Stimulated activated CD8-positive, alpha-beta memory T cell treated with anti-CD3 and anti-CD28 coated beads, Interleukin-4, amount 100 ng/mL, for 1 hour (primary cell): ENCODE measurements at places on chromosomes 13 and 19.

GRCh38 chr13:42392180-42392579 lies 120.2 kb downstream of the AKAP11 start:
- no peak for DNase-seq

DNA sequence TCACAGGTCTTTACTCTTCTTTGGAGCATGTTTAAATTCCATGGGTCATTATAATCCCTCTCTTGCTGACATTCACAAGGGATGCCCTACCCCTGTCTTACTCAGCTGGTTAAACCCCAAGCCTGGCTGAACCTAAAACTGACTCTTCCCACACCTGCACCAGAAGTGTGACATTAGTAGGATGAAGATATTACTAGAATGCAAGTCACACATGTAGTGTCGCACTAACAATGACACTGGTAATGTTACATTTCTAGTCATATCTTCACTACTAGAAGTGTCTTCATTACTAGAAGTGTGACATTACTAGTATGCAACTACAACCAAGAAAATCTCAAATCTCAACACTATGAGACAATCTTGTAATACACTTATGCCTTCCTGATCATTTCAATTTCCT lies 14.2 kb downstream of the ZAR1L start:
- no peak for DNase-seq

DNA sequence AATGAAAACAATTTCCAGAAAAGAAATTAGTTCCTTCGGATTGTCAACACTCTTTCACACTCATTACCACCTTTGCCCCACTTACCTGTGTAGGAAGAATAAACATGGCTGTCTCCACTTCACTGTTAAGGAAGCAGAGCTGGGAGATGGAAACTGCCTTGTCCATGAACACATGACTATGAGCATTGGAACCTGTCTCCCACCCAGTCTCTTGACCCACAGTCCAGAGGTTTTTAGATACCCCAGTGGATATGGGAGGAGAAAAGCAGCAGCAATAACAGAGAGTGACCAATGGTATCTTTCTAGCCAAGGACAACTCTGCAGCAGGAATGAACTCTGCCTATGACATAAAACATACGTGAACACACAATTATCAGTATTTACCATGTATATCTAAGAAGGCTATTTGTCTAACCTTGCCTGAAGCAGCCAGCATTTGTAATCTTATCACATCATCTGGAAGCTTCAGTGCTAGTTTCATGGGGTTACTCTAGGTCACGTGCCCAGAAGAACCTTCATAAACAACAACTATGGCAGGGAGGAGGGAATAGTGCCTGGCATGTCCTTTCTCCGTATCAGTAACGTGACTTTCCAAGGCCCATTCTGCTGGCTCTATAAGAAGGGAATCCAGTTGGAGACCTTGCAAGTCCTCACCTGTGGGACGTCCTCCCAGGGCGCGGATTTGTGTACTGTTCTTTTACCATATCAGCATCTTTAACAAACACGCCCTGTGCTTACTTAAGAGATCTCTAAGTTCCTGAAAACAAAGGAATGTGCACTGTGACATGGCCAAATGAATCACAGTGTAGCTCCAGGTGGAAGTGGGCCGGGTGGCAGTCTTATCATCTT lies 221.8 kb upstream of the UBL3 start:
- no peak for DNase-seq

DNA sequence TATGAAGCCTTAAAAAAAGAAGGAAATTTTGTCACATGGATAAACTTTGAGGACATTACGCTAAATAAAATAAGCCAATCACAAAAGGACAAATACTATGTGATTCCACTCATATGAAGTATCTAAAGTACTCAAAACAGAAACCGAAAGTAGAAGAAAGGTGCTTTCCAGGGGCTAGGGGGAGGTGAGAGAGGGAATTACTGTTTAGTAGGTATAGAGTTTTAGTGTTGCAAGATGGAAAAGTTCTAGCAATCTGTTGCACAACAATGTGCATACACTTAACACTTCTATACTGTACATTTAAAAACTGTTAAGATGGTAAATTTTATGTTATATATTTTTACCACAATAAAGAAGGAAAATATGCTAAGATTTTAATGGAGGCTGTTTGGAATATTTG lies 83.0 kb downstream of the POLR1D start:
- no peak for DNase-seq

DNA sequence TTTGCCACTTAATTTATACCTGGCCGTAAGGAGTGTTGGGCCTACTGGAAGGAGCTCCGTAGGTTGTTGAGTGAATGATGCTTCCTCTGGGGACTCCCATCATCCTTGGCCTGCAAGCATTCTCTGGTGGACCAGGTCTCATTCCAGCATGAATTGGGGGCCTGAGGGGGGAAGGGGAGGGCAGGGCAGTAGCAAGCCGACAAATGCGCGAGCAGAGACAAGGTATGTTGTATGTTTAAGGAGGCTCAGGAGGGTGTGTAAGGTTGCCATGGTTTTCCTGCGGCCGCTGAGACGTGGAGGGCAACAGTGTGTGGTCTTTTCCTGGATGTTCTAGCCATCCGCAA lies 749 bp downstream of the ZNF264 start:
- no peak for DNase-seq

DNA sequence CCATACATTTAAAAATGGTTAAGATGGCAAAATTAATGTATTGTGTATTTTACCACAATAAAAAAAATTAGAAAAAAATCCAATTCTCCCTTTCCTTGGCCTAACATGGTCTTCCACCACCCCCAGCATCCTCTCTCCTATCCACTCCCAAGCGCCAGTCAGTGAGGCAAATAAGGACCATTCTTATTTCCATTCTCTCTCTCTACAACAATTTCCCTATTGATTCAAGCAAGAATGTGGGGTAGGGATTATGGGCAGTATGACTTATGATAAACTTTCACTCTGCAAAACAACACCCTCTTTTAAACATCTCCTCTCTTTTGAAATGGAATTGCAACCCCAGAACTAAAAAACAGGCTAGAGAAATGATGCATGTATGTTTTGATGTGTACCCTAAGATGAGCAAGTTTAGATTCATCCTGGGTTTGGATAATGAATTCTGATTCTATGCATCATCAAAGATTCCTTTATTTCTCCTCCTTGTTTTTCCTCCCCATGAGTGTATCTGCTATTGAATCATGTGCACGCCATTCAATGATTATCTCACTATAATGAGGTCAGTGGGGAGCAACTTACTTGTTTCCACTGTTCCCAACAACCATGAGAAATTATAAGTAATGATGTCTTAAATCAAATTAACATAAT lies 3.5 kb downstream of the STARD13 start:
- no peak for DNase-seq

DNA sequence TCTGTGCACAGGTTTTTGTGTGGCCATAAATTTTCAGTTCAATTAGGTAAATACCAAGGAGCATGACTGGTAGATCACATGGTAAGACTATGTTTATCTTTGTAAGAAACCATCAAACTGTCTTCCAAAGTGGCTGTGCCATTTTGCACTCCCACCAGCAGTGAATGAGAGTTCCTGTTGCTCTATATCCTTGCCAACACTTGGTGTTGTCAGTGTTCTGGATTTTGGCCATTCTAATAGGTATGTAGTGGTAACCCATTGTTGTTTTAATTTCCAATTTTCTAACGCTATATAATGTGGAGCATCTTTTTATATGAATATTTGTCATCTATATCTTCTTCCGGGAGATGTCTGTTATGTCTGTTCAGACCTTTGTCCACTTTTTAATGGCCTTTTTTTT lies 51.7 kb upstream of the MED4 start:
- DNase-seq, result no peak

DNA sequence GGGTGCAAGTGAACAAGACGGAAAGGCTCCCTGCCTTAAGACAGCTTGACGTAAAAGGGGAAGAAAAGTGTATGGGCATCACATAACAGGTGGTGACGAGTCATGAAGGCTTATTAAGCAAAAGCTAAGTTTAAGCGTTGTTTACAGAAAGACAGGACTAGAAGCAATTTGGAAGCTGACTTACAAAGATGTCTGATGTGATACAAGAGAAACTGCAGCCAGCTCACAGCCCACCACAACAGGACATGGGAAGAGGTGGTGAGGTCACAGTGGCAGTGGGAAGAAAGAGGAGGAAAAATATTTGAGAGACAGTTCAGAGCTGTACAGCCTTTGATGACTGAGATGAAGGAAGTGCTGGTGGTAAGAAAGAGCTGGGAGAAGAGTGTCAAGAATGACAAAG lies 181.6 kb downstream of the KLF12 start:
- DNase-seq, result no peak

DNA sequence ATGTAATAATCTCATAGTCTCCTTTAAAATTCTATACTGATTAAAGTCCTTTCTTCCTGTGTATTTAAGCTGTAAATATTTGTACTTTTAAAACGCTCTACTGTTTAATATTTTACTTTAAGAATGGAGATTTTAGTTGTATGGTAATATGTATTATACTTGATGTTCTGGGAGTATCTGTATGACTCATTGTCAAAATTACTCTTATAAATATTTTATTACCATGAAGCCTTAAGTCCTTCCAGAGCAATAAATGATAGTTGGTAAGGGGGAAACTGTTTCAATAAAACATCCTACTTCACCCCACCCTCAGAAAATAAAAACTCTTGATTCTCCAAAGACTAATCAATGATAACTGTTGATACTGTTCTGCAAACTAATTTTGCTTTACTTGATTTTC lies 6.4 kb downstream of the PCDH9 start:
- no peak for DNase-seq

DNA sequence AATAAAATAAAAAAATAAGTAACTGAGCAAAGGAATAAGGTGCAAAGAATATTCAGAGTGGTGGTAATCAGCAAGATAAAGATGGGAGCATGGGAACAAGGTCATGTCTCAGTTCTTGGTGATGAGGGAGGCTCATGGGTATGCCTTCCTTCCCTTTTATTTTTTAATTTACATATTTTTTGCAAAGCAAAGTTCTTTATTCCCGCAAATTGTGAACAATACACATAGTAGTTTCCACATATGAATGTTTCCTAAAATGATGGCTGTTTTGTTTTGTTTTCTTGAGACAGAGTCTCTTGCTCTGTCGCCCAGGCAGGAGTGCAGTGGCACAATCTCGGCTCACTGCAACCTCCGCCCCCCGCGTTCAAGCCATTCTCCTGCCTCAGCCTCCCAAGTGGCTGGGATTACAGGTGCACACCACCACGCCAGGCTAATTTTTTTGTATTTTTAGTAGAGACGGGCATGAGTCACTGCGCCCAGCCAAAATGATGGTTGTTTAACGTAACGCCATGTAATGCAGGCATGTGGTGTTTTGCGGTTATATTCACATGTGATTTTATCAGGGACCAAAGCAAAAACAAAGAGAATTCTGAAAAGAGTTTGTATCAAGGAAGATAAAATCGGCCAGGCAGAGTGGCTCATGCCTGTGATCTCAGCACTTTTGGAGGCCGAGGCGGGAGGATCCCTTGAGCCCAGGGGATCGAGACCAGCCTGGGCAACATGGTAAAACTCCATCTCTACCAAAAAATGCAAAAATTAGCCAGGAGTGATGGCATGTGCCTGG lies 4.5 kb upstream of the ADGRE2 start:
- no peak for DNase-seq

DNA sequence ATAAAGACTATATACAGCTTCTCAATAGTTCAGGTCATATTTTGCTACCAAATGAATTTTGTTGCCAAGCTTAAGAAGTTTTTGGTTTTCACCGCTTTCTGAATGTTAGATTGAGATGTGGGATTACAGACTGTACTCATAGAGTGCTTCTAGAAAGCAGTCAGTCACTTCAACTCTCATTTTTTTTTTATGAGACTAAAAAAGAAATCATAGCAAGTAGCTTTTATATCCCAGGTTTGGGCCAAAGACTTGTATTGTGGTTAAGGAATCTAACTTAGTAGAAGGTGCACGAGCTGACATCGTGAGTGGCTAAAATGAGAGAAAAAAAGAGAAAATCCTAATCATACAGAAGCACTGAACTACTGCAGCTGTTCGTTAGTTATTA lies 2.2 kb upstream of the USPL1 start:
- DNase-seq, result no peak

DNA sequence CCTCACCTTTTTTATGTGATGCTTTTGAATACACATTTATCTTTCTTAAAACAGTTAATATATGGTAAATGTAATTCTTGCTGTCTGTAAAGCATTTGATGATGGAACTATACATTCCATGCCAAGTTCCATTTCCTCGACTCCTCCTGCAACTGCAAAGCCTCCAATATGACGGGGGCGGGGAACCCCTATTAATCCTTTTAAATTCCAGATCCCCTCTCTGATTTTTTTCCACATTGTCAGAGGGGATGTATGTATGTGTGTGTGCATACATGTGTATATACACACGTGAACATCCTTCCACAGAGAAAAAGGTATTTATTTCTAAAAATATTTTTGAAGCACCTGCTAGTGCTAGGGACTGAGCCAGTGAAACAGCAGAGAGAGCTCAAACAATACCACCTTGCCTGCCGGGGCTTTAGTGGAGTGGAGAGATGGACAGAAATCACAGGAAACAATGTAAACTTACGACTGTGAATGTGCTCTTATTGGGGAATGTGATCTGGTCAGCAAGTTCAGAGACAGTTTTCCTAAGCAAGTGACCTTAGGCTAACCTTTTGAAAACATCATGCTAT lies 25.3 kb upstream of the MAB21L1 start:
- no peak for DNase-seq

- DNase-seq, result no peak
Observed at GRCh38 chr19:38506375-38506722, 72.9 kb downstream of the RYR1 start.

- no peak for DNase-seq
Observed at GRCh38 chr13:109631069-109631468, 155.3 kb downstream of the IRS2 start.

DNA sequence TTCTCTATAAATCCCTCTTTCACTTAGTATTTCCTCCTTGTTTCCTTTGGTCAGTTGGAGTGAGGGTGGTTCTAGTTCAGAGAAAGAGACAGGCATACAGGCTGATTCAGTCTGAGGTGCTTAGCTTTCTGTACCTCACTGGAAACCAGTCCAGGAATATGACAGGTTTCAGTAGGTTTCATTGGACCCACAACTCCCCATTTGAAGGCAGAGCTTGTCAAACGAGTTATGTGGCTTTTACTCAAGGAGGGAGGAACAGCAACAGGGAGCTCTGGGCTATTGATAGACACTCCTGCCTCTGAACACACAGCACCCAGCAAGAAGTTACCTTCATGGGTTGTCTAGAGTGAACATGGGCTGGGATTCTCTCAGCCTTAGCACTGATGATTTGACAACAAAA lies 14.5 kb downstream of the ACTN4 start:
- DNase-seq, result no peak

DNA sequence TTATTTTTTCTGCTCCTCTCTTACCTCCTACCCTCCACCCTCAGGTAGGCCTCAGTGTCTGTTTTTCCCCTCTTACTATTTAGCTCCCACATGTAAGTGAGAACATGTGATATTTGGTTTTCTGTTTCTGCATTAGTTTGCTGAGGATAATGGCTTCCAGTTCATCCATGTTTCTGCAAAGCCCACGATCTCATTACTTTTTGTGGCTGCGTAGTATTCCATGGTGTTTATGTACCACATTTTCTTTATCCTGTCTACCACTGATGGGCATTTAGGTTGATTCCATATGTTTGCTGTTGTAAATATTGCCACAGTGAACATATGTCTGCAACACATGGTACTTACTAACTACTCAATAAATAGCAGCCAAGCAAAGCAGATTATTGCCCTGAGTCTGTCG lies 56.8 kb downstream of the DNAJC15 start:
- DNase-seq, result no peak
